ENCODE measurements at places on chromosomes 4 and X. TPM values are rescaled to one million over a fixed set of nuclear protein-coding genes. Genes with fewer than 3 reads are reported as not detected.

GRCh38 chr4:176300565-176300964 is 19.2 kb upstream of the SPCS3 start:
- no peak for DNase-seq

DNA sequence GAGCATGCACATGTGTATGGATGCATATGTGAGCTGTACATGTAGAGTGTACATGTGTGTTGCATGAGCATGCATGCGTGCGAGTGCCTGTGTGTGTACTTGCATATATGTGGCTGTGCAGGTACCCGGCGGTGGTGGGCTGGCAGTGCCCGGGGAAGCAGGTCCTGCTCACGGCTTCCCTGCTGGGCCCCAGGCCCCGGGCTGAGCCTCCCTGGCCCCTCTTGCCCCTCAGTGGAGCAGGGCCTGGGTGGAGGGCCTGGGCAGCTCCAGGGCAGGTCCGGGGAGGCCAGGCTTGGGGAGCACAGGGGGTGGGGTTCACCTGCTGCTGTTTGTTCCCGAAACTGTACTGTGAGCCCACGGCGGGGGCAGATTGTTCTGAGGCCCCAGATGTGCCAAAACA is 9.4 kb downstream of the NAT8L start:
- DNase-seq, result no peak

DNA sequence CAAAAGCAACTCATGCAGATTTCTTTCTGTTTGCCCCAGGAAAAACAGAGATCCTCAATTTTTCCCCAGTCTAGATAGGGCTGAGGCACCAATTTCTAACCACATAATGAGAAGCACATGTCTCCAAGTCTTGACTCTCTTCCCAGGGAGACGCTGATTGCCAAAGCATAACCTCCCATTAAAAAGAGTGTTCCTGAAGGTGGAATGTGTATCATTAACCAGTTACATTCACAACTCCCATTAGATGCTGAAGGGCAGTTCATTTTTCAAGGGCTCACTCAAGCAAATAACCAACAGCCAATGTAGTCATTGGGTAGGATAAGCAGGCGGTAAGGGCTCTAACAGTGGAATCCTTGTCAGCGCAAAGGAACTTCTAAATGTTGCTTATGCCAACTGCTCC is 27.5 kb downstream of the TMEM47 start:
- no peak for DNase-seq

GRCh38 chr4:11468901-11469300 is 40.2 kb upstream of the HS3ST1 start:
- no peak for DNase-seq

GRCh38 chrX:1673337-1673736 is 58.5 kb downstream of the ASMT start:
- no peak for DNase-seq

GRCh38 chr4:55326629-55327028 is 19.4 kb upstream of the SRD5A3 start:
- no peak for DNase-seq

Gene ARL9
- not detected for total RNA-seq

Gene TMPRSS11F
- not detected for total RNA-seq
